Activated CD4-positive, alpha-beta T cell treated with anti-CD3 and anti-CD28 coated beads, Interleukin-2, amount 10 ng/mL, durations not matched to agents 7 days and 5 days (primary cell): ENCODE measurements at places on chromosomes 3 and 15. TPM values are rescaled to one million over a fixed set of nuclear protein-coding genes. Genes with fewer than 3 reads are reported as not detected.

DNA sequence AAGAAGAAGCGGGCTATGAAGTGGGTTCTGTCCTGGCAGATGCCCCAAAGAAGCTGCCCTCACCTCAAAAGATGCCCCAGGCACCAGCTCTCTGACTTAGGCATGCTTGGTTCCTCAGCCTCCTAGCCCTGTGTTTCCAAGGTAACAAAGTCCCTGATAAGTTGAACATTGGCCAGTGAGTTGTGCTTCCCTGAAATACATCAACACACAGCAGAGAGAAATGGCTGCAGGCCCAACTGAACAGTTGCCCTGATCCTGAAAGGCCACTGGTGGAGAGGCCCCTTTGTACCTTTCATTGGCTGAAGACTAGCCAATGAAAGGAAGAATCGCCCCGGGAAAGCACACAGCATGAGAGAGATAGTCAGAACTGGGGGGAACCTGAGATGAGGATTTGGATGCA lies 169.9 kb upstream of the CTNNB1 start:
- no peak for DNase-seq
- H3K4me1 ChIP-seq, result no peaks in the 10 kb centered on the region
- H3K27ac ChIP-seq, result no peak overlapping the region
- H3K27me3 ChIP-seq, result peaks cover 2% of the 10 kb centered on the region
- H3K36me3 ChIP-seq, result no peaks in the 10 kb centered on the region

The SPTBN5 gene
- 1.5 TPM for total RNA-seq

- no peaks in the 10 kb centered on the region for H3K4me1 ChIP-seq
- H3K4me3 ChIP-seq, result no peak overlapping the region
- H3K36me3 ChIP-seq, result peaks cover 2% of the 10 kb centered on the region
- H3K27ac ChIP-seq, result no peak overlapping the region
- peaks cover 28% of the 10 kb centered on the region for H3K27me3 ChIP-seq
- DNase-seq, result no peak
These were observed 65.4 kb downstream of the IQCH start for GRCh38 chr15:67319961-67320360.

GRCh38 chr15:86743283-86743903 lies 663.7 kb downstream of the AGBL1 start:
- no peaks in the 10 kb centered on the region for H3K36me3 ChIP-seq
- no peak overlapping the region for H3K27ac ChIP-seq
- no peaks in the 10 kb centered on the region for H3K4me1 ChIP-seq
- H3K27me3 ChIP-seq, result no peaks in the 10 kb centered on the region

DNA sequence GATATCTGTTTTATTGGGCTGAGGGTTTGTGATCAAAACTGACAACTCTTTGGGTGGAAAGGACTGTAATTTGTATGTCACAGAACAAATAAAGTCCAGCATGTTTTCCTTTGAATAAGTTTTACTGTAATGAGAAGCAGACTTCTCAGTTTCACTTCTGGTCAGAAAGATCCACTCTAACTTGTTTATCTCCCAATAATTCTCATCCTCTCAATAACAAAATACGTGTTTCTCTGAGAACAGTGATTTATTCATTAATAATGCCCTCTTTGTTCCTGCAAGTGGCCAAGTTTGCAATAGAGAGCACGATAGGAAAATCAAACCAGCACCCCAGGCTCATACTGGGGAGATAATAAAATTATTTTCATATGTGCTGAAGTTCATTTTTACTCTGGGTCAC lies 190.6 kb downstream of the CNTN3 start:
- no peaks in the 10 kb centered on the region for H3K27me3 ChIP-seq
- H3K4me3 ChIP-seq, result no peak overlapping the region
- no peak overlapping the region for H3K27ac ChIP-seq
- no peaks in the 10 kb centered on the region for H3K4me1 ChIP-seq
